ENCODE measurements at places on chromosomes 6 and 20.

GRCh38 chr20:16968099-16968498 lies 219.9 kb downstream of the OTOR start:
- no peak for DNase-seq

GRCh38 chr6:88377976-88378568 lies 211.9 kb upstream of the CNR1 start:
- DNase-seq: no peak

GRCh38 chr20:40738976-40739375 lies 49.9 kb upstream of the MAFB start:
- DNase-seq: no peak

- no peak for DNase-seq
These were observed 2.3 kb downstream of the RNF144B start for GRCh38 chr6:18389479-18389878.

- DNase-seq: no peak
These were observed 27.9 kb upstream of the BMP6 start for GRCh38 chr6:7697820-7698623.

DNA sequence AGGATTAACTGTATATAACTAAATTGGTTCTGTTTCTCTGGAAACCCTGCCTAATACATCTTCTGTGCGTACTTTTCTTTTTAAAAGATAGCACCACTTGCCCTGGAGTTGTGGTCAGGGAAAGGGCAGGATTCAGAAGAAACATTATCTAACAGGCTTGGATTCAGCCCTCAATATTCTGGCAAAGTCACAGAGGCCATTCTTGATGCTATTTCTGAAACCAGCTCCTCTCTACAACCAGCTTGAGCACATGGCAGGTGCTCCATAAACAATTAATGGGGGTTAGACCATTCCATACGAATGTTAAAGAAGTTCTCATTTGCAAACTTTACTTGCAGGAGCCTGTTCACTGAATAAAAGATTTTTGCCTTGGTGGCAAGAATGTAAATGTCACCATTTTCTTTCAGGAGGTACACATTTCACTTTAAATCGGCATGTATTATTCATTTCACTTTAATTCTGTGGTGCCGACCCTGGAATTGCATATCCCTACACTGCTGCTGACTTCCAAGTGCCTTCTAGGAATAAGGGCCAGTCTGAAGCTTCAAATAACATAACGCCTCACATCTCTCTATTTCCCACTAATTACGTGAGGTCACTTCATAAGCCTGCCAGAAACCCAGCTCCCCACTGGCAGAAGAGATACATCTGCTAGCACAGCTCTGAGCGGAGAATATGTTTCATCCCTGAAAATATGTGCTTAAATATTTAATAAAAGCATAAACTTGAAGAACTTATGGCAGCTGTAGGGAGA lies 248.7 kb downstream of the ADGRG6 start:
- DNase-seq: no peak

- DNase-seq: no peak
These were observed 27.9 kb downstream of the SLC2A4RG start for GRCh38 chr20:63767456-63767855.

DNA sequence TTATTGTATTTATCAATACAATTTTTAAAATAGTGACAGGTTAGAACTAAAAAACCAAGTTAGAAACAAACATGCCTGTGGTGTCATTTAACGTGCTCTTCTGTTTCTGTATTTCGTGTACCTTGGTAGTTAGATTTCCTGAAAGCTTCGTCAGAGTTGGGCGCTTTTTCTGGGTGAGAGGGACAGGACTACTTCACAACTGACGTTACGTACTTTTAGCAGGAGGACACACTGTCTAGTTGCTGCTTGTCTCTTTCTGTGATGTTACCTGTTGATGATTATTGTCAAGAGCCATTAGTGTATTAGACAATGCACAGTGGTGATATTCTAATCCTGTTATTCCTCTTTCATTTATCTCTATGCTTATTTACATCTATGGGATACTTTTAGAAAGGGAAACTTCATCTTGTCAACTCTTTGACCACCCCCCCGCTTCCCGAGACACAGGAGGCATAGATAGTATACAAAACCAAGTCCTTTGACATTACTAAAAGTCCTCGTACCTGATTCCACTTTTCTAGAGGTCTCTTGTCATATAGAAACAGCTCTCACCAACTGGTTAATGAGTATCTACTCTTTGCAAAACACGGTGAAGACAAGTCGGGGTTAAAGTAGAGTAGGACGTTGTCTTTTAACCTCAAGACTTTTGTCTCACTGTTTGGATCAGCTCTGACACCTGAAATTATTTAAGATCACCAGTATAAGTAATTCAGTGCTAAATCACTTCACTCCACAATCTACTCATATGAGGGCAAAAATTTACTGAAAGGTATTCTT lies 96.3 kb downstream of the LYRM2 start:
- no peak for DNase-seq

DNA sequence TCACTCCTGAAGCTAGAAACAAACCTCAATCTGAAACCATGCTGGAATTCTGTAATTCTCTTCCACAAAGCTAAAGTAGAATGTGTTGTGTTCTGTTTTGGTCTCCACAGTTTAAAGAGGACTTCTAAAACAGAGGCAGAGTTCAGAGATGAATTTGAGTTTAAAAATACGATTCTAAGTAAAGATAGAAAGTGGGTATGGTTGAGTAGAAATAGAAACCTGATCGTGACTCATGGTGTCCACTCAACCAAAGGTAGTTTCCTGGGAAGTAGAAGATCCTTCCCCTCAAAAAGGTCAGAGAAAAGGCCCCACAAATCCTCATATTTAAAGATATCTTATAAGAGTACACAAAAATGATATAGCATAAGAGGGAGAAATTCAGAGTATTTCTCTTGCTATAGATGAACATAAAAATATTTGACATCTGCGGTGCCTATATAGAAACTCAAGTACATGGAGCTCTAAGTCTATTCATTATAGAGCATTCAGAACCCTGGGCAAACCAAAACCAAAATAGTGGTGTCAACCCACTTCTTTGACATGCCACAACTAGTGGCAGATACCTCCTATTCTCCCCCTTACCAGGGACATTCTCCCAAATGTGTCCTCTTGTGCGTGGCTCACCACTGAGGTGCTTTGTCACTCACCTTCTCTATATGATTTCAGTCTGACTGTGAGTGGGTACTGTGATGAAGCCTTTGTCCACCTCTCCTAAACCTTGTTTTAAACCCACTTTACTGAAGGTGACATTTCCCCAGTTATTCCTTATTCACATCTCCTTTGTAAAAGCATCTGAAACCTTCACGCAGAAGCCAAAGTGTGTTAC lies 84.5 kb downstream of the PLCB1 start:
- DNase-seq: no peak

DNA sequence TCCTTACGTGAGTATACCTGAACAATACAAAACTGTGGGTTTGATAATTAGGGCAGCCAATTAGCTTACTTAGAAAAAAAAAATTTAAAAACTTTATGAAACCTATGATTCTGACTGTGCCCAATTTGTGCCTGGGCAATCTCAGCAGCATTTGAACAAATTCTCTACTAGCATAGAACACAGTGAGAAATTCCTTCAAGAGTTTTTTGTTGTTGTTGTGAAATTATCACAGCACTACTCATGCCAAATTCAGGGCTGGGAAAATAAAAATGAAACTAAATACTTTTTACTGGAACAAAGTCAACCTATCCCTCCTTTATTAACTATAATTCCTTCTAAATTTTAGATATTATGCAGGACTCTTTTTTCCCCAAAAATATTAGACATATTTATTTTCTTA lies 42.9 kb downstream of the POU3F2 start:
- DNase-seq: no peak

- no peak for DNase-seq
These were observed 95.1 kb upstream of the EXOC2 start for GRCh38 chr6:788058-788457.

DNA sequence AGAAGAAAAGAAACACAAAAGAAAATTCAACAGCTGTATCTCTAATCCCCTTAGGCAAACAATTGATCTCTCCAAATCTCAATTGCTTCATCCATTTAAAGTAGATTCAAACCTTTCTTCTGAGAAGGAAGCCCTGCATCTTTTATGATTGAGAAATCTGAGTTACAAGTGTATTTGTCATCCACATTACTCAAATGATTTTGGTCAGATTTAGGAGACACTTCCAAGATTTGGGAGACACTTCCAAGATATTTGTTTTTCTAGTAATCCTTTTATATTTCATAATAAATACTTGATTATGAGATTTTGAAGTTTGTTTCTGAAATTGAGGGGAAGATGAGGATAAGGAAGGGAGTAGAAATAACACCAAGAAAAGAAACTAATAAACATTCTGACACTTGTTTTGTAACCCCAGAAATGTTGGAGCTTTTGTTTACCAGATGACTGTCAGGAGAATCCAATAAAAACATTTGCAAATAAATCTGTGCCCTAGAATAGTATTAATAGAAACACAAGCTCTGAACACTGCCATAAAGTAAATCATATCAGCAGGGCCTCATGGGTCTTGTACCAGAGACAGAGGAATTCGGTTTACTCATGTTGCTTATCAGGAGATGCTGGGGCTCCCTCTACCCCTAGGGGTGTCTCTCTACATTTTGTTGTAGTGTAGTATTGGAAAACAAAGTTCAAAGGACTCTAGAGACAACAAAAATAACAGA lies 314.3 kb upstream of the NT5E start:
- no peak for DNase-seq

- DNase-seq: no peak
These were observed 44.8 kb downstream of the ITPR3 start for GRCh38 chr6:33665957-33666356.

DNA sequence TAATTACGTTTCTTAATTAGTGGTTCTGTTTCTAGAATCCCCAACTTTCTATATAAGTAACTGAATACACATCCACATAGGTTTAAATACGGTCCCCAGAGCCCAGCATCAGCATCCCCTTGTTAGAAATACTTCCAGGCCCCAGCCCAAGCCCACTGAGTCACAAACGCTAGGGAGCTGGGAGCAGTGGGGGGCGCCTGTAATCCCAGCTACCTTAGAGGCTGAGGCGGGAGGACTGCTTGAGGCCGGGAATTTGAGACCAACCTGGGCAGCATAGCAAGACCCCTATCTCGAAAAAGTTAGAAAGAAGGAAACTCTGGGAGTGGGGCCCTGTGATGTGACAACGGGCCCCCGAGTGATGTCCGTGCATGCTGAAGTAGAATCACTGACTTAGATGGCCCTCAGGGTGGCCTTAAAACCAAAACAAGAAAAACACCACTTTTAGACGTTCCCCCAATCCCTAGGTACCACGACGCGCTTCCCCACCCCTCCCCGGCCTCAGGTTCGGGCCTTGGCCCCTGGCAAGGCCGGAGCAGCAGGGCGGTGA lies 1.3 kb upstream of the PPP1R3G start:
- DNase-seq: no peak

GRCh38 chr20:25496968-25497401 lies 88.3 kb downstream of the NINL start:
- no peak for DNase-seq

Measured in germinal center (tissue), 1 donor.